ENCODE measurements at places on chromosomes 2 and 18. TPM values are rescaled to one million over a fixed set of nuclear protein-coding genes. Genes with fewer than 3 reads are reported as not detected.

The NFATC1 gene
- 0.43 TPM for total RNA-seq

The GALNT14 gene
- under 0.01 TPM for total RNA-seq

The GPR45 gene
- total RNA-seq: not detected

The LRRTM1 gene
- total RNA-seq: not detected

The KIAA2012 gene
- under 0.01 TPM for total RNA-seq

The TEX44 gene
- not detected for total RNA-seq

The TUBA3E gene
- not detected for total RNA-seq

The HOXD12 gene
- not detected for total RNA-seq

The ZBTB7C gene
- total RNA-seq: not detected

The CFAP53 gene
- under 0.01 TPM for total RNA-seq
